Activated T-cell treated with anti-CD3 and anti-CD28 coated beads for 4 hours (primary cell): ENCODE measurements at places on chromosomes 11 and 22.

- no peak for DNase-seq
These were observed 78.7 kb downstream of the COMMD9 start for GRCh38 chr11:36210529-36210928.

DNA sequence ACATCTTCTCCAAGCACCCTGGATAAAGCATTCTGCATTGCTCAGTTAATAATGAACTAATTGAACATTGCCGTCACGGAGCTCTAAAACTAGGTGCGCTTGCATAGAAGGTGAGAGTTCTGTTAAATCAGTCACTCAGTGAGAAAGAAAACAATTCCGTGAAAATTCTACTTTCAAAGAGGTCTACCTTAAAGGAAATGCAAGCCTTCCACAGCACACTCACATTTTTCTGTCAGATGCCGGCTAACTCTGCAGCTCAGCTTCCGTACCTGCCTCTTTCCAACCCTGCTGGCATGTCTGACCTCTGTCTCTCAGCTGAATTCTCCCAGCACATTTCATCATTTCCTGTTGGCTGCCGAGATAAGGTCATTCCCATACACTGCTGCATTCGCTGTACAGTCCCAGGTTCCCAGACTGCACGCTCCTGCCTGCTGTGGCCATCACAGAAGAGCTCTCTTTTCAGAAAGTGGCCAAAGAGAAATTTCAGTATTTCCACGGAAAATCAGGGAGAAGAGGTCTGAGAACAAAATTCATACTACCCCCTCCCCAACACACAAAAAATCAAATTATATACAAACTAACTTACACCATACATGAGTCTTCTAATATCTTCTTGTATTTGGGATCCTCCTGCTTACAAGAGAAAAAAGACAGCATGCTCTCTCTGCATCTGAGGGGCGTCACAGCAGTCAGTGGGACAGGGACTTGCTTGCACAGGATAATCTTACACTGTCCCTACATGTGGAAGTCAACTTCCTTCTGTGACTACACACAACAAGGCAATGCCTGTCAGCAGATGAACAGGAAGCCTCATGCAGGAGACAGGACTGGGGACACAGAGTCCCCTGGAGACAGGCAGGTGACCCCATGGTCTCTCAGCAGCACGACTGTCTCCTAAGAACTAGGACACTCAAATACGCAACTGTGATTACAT, 55.1 kb downstream of the PACSIN2 start:
- no peak for DNase-seq

DNA sequence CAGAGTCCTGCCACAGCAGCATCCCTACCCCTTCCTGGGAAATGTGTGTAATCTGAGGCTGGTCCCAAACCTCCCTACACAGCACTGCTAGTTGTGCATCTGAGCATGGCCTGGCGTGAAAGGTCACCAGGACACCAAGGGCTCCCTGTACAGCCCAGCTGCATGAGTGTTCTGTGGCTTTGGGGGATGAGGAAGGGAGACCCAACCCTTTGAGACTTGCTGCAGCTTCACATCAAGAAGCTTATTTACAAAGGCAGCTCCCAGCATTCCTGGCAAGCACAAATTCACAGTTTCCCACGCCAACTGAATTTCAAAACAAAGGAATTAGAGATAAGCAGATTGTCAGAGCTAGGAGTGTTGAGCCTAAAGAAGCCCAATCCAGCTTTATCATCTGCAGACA, 32.2 kb downstream of the CSNK2A3 start:
- DNase-seq = no peak

DNA sequence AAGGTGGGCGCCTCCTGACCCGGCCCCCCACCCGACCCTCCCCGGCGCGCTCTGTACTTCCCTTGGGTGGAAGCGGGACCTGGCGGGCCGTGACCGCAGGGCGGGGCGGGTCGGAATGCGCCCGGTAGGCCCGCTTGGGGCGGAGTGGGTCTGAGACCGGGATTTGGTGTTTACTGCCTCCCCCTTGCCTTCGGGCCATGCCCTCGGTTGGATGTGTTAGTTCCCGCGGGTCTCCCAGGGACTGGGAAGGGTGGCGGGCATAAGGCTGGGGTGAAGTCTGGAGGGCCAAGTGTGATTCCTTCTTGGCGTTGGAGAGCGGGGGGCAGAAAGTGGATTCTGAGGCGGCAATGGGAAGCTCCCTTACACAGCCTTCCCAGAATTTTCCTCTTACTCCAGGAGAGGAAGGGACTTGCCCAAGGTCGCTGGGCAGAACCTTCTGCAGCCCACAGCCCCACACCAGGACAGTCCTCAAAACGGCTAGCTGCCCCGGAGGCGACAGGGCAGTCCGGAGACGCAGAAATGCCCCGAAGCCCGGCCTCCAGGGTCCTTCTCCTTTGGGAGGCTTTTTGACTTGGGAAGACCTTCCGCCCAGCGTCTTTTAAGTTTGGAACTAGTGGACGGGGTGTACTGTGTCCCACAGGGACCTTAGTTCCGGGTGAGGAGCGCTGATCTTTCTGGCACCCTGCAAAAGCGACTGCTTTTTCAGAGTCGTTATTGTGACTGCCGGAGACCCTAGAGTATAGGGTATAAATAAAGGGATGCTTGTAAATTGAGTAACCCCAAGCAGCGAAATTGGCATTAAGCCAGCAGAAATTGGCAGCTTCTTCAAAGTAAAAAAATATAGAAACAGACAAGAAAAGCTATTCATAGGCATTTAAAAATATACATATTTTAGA, 647 bp downstream of the SWAP70 start:
- DNase-seq = peak; percentile 4

DNA sequence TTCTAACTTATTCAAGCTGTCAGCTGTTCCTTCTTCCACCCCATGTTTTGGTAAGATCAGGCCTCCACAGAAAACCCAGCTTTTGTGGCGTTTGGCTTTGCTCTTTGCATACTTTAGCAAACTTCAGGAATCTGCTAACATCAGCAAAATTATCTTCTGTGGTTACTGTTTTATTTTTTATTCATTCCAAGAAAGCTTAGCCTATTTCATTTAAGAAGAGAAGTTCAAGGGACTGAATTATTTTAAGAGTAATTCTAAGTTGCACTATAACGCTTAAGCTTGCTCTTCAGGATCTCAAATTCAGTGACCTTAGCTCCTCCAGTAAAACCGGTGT, 1.1 kb downstream of the JHY start:
- no peak for DNase-seq

GRCh38 chr11:22795914-22796313, 33.7 kb downstream of the SVIP start:
- no peak for DNase-seq

DNA sequence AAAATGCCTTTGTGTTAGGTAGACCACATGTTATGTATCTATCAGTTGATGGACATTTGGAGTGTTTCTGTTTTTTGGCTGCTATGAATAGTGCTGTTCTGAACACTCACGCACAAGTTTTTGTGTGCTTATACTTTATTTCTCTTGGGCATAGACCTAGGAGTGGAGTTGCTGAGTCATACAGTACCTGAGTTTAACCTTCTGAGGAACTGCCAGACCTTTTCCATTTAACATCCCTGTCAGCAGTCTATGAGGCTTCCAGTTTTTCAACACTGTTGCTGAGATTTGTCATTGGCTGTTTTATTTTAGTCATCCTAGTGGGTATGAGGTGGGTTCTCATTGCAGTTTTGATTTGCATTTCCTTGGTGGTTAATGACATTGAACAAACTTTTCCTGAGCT, 4.4 kb downstream of the CTTN start:
- no peak for DNase-seq

GRCh38 chr22:44049486-44050231, 25.6 kb downstream of the PARVB start:
- no peak for DNase-seq

DNA sequence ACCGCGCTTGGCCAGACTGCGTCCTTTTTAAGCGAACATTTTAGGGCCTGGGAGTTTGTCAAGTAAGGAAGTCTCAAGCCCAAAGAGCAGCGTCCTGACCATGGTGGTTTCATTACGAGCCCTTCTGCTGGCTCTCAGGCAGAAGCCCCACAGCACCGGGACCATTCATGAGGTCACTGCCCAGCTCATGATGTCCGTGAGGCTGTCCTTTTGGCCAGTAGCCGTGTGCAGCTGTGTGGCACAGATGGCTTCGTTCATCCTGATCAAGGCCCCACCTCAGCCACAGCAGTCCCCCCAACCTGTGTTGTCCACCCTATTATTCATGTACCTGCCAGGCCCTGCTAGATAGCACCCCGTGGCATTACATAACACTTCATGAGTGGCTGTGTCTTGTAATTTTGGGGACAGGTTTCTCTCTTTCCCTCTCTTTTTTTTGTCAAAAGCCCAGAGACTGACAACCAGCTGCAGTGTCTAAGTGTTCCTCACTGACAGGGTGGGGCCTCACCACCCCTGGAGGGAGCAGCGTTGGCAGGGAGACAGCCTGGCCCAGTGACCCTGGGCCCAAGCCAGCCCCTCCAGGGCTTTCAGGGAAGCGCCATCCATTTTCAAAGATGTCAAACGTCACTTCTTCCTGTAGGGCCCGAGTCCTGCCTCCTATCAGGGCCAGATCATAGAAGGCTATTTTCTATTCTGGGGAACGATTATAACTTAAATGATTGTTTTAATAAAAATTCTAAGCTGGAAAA, 21.8 kb upstream of the CABP7 start:
- no peak for DNase-seq

DNA sequence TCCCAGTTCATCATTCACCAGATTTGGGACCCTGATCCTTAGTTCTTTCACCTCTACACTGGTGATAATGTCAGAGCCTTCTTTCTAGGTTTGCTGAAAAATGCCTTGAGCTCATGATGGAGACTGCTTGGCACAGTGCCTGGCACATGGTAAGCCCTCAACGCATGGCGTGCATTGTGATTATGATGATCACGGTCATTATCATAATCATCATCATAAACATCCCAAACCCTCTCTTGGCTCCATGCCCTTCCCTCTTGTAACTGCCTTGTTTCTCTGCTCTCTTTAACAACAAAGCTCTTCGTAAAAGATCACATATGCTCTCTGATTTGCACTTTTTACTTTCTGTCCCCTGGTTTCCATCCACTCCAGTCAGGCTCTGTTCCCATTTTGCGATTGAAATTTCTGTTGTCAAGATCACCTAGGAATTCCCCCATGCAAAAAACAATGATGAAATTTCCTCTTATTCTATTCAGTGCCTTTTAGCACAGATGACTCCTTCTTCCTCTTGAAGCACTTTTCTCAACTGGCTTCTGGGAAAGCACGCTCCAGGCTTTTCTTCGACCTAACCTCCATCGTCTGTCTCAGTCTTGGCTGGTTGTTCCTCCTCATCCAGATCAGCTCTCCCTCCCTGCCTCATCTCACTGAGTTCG, 479.1 kb downstream of the OPCML start:
- no peak for DNase-seq

DNA sequence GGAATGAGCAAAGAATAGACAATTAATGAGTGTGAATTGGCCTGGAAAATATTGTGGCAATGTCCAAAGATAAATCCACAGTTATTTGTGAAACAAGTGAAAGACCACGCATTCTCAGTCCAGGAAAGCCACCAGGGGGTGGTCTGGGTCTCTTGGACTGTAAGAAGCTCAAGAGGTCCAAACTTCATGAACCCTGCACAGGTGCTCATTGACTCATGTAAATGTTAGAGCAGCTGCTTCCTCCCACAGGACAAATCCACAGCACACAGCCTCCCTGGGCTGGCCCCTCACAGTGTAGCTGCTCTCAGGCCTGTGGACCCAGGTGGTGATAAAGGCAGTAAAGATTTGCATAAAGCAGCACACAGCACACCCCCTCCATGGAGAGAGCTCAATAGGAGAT, 114.0 kb downstream of the ZNF280B start:
- no peak for DNase-seq

DNA sequence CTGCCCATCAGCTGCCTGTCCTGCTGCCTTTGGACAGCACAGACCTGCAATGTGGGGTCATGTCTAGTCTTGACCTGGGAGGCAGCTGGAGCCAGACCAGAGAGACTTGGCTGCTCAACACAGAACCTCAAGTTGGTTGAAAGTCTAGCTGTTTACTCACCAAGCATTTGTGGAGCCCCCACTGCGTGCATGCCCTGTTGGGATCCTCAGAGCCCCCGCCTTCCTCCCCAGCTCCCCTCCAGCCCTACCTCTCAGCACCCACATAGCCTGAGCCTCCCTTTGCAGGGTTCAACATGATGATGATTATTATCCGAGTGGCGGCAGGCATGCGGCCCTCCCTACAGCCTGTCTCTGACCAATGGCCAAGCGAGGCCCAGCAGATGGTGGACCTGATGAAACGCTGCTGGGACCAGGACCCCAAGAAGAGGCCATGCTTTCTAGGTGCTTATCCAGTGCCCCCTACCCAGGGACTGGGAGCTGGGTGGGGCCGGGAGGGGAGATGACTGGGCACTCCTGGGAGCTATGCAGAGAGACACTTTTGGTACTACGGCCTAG, 8.3 kb downstream of the ANKK1 start:
- no peak for DNase-seq

DNA sequence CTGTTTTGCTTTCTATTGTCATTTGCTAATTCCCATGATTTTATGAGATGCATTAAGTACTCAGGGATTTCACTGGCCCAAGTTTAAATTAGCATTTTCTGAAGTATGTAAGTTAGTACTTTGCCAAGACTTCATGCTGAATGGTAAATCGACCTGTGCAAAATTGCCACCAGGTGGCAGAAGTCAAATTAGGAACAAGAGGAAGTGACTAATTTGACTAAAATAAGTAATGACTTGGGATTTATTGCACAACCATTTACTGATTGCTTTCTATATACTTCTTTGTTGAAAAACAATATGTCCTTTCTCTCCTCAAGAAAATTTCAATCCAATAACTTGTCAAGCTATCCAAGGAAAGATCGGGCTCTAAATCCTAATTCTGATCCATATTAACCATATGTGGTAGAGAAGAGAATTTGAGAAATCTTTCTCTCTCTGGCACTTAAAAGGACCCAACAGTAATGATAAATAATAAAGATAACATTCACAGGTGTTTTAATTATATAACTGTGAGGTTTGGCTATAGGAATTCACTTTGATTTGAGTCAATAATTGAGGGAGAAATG, 253.7 kb upstream of the CHORDC1 start:
- no peak for DNase-seq

- DNase-seq = no peak
These were observed 5.5 kb downstream of the PRSS23 start for GRCh38 chr11:86805873-86806310.

DNA sequence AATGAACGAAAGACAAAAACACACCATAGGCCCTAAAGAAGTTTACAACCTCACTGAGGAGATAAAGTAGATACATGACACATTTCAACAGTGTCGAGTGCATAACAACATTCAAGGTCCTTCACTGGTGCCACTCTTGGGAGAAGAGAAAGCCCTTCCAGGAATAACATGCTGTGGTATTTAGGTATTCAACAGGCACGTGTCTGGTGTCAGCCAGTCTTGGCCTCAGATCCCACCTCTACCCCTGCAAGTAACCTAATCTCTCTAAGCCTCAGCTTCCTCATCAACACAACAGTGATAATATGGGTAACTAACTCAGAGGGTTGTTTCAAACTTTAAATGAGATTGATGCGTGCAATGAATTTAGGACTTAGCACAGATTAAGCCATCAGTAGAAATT, 235.0 kb upstream of the ZC3H12C start:
- no peak for DNase-seq

DNA sequence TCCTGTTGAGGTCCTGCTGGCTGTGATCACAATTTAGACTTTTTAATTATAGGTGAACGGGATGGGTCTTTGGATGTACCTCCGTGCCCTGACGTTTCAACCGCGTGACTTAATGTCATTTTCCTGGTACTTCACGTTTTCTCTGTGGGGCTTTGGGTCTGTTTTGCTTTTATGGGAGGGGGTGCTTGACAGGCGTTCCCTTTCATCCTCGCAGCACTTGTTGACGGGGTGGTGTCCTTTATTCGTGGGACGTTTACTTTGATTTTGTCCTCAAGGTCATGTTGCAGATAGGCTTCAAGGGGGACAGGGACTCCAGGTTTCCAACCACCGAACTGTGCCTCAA, 994 bp downstream of the PPP6R3 start:
- no peak for DNase-seq
